ENCODE measurements at places on chromosomes 11 and 22. TPM values are rescaled to one million over a fixed set of nuclear protein-coding genes. Genes with fewer than 3 reads are reported as not detected.

GRCh38 chr11:13261591-13262061, 16.0 kb upstream of the BMAL1 start:
- DNase-seq, result peak; percentile 89

- DNase-seq, result no peak
Measured at GRCh38 chr11:57639321-57640067, 10.2 kb downstream of the YPEL4 start.

DNA sequence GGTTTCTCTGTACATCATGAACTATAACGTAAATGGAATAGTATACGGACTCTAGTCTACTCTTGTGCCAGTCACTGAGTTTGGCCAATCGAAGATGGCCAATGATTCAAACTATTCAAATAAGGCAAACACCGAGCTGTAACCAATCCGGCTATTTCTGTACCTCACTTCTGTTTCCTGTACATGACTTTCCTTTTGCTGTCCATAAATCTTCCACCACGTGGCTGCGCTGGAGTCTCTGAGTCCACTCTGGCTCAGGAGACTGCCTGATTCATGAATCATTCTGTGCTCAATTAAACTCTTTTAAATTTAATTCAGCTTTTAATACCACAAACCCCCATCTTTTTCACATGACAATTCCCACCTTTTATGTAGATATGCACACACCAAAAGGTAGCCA, 1.5 kb upstream of the JAML start:
- peak; percentile 16 for DNase-seq

GRCh38 chr22:40975366-40975765, 24.2 kb downstream of the RBX1 start:
- peak; percentile 5 for DNase-seq

DNA sequence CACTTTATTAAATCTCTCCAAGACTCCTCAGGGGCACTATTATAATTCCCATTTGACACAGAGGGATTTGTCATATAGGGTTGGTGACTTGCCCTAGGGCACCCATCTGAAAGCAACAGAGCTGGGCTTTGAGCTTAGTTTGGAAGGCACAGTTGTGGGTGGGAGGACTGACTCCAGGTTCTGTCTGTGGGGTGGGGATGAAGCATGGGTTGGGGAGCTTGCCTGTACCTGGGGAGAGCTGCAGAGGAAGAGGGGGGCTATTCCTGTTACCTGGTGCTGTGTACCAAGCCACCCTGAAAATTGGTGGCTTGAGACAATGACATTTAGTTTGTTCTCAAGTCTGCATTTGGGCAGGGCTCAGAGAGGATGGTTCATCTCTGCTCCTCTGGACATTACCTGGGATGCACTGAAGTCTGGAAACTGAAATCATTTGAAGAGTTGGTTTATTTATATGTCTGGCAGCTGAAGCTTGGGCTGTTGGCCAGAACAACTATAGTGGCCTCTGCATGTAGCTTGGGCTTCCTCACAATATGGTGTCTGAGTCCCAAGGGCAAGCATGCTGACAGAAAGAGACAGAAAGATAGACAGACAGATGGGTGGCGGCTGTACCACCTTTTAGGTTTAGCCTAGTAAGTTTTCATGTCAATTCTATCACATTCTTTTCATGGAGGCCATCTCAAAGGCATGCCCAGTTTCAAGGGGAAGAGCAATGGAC, 44.9 kb downstream of the LRRC32 start:
- no peak for DNase-seq

DNA sequence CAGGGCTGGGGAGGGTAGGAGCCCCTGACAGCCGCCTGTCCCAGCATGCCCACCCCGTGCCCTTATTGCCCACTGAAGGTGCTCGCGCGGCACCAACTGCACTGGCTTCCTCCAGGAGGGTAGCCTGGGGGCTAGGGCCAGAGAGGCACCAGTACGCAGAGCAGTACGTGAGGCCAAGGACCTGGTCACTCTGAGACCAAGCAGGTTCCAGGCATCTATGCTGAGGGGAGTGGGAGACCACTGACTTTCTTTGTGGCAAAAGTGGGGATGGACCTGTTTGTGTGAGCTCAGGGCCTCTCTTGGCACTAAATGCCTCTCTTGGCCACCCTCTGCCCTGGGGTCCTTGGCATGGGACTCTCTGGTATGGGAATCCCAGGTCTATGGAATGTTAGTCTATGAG, 10.8 kb downstream of the GP1BB start:
- no peak for DNase-seq

DNA sequence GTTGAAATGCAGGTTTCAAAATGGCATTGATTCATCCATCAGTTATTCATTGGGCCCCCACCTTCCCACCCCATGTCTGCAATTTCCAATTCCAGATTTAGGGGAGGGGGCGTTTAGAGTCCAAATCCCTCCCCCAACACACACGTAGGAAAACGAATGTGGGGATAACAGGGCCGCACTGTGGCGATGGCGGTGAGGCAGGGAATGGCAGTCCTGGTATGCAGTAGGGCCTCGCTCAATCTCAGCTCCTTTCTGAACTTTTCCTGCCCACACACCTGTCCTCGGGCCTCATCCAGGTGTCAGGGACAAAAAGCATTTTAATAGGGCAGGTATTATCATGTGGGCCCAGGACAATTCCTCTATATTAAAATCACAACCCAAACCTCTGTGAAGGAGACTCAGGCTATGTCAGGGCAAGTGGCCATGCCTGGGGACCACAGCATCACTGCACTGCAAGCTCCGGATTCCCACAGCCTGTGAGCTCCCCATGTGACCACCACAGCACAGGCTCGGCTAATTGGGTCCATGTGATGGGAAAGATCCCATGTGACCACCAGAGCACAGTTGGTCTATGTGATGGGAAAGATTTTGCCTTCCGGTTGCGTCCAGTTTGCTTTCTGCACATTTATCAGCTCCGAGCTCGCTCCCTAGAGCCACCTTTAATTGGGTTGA, 44.5 kb downstream of the RTL6 start:
- DNase-seq, result no peak

The ARHGAP8 gene
- not detected for total RNA-seq

DNA sequence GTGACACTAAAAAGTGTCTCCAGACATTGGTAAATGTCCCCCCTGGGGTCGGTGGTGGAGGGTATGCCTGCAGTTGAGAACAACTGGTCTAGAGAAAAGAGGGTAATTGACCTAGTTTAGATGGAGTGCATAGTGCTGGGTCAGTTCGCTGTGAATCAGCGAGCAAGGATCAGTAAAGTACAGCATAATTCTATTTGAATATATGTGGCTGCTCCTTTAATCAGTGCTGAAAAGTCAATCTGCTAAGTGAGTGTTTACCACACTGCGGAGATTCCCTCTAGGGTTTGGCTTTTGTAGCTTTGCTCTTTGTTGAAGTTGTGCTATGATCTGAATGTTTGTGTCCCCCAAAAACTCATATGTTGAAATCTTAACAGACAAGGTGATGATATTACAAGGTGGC, 15.0 kb downstream of the CAVIN3 start:
- DNase-seq, result no peak

Measured in HFFc6 (cell line).